Stimulated activated CD8-positive, alpha-beta memory T cell treated with anti-CD3 and anti-CD28 coated beads, Interleukin-2, amount 100 ng/mL, for 48 hours (primary cell): ENCODE measurements at places on chromosomes 3 and 15.

- no peak for DNase-seq
Measured at GRCh38 chr3:156682501-156682900, 8.1 kb downstream of the TIPARP start.

GRCh38 chr3:146161663-146162002 lies 649 bp upstream of the PLOD2 start:
- DNase-seq, result no peak

DNA sequence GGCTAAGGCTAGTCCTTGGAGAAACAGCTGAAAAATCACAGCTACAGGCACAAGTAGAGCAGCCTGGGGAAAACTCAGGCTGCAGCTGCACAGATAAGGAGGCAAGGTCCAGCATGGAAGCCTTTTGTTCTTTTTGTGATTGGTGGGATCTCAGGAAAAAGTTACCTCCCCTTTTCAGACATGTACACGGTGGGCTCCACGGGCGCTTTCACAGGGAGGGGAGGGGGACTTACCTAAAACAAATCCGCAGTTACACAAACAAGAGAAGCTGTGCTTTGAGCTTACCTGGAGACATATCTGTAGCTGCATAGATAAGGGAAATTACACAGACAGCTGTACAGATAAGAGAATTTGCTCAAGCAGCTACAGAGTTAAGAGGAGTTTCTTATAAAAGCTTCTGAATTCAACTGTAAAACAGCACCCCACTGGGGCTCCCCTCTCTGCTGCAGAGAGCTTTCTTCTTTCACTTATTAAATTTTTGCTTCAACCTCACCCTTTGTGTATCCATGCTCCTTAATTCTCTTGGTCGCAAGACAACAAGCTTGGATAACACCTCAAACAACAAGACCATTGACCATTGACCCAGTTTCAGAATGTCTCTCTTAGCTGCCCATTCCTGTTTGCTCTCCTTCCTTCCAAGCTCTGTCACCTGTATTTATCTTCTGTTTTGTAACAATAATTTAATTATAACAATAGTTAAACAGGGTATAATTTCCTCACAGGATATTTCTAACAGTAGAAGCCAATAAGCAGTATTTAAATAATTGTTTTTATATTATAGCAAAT lies 10.9 kb upstream of the CD200 start:
- DNase-seq, result no peak

GRCh38 chr3:96070678-96071077 lies 743.7 kb upstream of the EPHA6 start:
- no peak for DNase-seq

DNA sequence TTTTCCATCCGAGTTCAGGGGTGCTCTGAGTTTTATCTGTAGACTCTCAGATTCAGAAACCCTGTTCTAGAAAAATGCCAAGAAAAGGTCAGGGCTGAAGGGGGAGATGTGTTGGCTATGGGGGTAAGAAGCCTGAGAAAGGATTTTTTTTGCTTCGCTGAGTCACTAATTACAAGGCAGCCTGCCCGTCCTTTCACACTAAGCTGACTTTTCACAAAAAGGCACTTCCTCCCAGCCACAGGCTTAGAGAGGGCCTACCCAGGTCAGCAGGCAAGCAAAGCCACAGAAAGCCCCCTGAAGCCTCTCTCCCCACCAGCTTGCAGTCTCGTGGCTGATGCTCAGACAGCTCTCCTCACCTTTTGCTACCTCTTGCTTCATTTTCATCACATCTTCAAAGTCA lies 192.6 kb upstream of the PRICKLE2 start:
- no peak for DNase-seq
